ENCODE measurements at places on chromosomes 3 and 15. TPM values are rescaled to one million over a fixed set of nuclear protein-coding genes. Genes with fewer than 3 reads are reported as not detected.

Gene NOX5
- 0.22 TPM for total RNA-seq

Gene WDR49
- not detected for total RNA-seq

Gene RYR3
- under 0.01 TPM for total RNA-seq

Gene SLCO2A1
- total RNA-seq = 1.6 TPM

Gene FRMD5
- 13.5 TPM for total RNA-seq

Gene CASR
- not detected for total RNA-seq

Gene C2CD4A
- total RNA-seq = not detected

Gene RASGRF1
- 0.43 TPM for total RNA-seq

Gene RARB
- 1.8 TPM for total RNA-seq

Gene C3orf85
- total RNA-seq = not detected

Gene DUOX1
- total RNA-seq = under 0.01 TPM

Gene WNT7A
- total RNA-seq = not detected

Gene GOLGA8R
- 0.66 TPM for total RNA-seq

Gene GPR27
- not detected for total RNA-seq

Gene SLC22A13
- 0.43 TPM for total RNA-seq

Gene ANKRD63
- total RNA-seq = not detected

Gene CPNE4
- total RNA-seq = not detected

Gene ALPK3
- 0.57 TPM for total RNA-seq

Gene HRG
- not detected for total RNA-seq

Gene CPLX3
- not detected for total RNA-seq

Gene EPHB3
- 2.6 TPM for total RNA-seq

Gene SRGAP3
- total RNA-seq = 0.43 TPM

Gene OIP5
- 12.3 TPM for total RNA-seq

Gene CCDC191
- total RNA-seq = 1.1 TPM

Gene GOLGA6A
- total RNA-seq = not detected

Gene GDPGP1
- 6.3 TPM for total RNA-seq

Gene TIPARP
- total RNA-seq = 157 TPM

Gene IQCF5
- not detected for total RNA-seq

Gene THAP10
- 1.8 TPM for total RNA-seq

Gene RPL39L
- total RNA-seq = 23.9 TPM

Data from placental pericyte (primary cell).